Esophagus squamous epithelium (tissue), 5 donors: ENCODE measurements at places on chromosomes 6 and 20.

GRCh38 chr20:11906626-11907480 is 10.8 kb upstream of the BTBD3 start:
- DNase-seq: no peak

DNA sequence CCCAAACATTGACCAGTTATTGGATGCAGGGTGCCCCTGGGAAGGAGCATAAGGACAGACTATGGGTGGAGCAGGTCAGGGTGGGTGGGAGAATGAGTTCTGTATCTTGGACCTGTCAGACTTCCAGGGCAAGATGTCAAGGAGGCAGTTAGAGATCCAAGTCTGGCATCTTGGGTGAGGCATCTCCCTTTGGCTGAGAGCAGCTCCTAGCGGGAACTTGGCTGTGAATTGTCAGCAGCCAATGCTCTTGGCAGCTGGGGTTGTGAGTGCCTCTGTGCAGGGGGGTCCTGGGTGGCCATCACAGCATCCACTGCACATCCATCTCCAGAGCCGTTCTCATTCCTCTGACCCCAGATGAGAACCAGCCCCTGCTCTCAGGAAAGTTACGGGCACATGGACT is 117.0 kb upstream of the MYL9 start:
- no peak for DNase-seq

DNA sequence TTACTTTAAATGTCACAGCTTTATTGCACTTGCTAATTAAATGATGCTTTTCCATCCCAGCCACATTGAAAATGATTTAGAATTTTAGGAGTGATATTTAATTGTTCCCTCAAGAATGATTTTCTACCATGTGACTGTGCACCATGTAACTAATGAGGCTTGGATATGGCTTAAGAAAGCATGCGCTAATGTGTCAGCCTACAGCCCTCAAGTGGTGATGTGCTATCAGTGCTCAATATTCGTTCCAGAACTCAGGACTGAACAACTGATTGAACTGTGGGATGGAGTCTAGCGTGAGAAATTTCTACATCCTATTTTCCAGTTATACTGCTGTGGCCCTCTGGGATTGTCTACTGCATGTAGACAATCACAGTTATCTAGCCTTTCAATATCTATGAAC is 71.5 kb downstream of the PKIB start:
- DNase-seq: no peak

DNA sequence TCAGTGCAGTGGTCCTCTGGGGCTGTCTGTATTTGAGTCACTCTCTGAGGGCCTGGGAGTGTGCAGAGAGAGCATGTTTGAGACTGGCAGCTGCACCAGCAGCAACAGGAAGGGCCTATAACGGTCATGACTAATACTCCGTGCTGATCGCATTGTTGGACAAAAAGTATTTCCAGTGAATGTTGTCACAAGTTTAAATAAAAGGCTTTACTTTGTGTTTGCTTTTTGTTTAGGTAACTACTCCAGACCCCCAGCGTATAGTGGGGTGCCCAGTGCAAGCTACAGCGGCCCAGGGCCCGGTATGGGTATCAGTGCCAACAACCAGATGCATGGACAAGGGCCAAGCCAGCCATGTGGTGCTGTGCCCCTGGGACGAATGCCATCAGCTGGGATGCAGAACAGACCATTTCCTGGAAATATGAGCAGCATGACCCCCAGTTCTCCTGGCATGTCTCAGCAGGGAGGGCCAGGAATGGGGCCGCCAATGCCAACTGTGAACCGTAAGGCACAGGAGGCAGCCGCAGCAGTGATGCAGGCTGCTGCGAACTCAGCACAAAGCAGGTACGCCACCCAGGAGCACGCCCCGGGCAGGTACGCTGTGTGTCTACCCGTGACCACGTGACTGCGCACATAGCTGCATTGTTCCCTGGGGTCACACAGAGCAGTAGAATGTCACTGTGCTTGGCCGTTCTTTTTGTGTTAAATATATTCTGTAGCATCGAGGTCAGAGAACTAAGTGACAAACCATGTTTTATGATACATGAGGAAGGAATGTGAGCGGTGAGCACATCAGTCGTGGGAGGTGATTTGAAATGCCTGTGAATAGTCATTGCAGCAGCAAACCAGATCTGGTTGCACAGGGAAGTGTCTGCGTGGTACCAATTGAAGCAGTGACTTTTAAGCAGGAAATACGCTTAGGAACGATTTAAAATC is 174.7 kb downstream of the TMEM242 start:
- no peak for DNase-seq

- DNase-seq: no peak
Measured at GRCh38 chr6:143934867-143935266, 70.6 kb downstream of the ZC2HC1B start.

- DNase-seq: no peak
Measured at GRCh38 chr6:133555685-133556084, 314.5 kb downstream of the EYA4 start.

GRCh38 chr20:34328928-34329677 is 25.9 kb upstream of the AHCY start:
- DNase-seq: no peak

GRCh38 chr6:151627689-151628444 is 134.1 kb downstream of the CCDC170 start:
- DNase-seq: no peak

DNA sequence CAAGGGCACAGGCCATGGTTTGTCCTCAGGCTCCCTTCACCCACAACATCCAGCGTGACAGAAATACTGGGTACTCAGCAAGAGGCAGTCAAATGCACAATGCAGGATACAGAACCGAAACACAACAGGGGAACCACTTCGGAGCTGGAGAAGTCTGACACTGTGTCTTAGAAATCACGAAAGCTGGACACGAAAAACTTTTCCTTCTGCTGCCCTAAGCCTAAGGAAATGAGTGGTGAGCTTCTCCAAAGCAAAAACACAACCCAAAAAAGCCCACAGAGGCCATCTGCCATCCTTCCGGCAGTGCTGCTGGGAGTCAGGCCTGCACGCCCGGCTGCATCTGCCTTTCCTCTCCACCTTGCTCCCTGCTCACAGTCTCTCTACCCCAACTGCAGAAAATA is 106.3 kb downstream of the SLC23A2 start:
- no peak for DNase-seq

DNA sequence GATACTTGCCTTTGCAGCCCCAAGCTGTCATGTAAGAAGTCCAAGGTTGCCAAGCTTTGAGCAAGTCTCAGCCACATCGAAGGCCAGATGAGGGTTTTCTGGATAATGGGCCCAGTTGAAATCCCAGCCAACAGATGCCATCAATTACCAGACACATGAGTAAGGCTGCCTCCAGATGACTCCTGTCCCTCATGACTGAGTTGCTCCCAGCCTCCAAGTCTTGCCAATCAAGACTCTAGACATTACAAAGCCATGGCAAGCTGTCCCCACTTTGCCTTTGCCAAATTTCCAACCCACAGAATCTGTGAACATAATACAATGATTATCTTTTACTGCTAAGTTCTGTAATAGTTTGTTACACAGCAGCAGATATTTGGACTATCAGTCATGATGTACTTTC is 76.8 kb upstream of the ARMC2 start:
- DNase-seq: no peak

DNA sequence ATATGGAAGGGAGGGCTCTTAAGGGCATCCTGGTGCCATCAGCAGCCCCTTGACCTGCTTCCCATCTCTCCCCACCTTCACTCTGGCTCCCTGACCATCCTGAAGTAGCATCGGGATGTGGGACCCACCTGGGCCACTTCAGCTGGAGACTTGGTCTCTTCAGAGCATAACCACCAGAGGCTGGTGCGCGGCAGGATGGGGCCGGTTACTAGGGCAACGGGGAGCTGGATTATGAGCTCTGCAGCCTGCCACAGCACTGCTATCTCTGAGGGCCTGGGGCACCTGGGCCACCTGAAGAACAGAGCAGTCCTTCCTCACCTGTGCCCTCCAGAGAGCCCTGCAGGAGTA is 79.7 kb downstream of the SYNJ2 start:
- no peak for DNase-seq

DNA sequence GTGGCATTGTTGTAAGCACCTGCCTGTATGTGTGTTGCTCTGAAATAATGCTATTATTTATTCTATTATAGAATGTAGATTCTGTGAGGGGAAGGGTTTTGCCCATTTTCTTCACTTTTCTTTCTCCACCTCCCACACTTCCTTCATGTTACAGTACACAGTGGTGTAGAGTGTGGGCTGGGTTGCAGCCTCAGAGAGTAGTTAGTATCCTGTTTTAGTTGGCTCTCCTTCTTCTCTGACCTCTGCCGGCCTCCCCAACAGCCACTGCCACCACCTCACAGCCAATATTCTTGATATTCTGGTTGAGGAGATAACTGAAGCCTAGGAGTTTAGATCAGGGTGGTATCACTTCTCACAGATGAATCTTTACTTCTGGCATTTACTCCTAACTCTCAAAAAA is 143.4 kb downstream of the BCKDHB start:
- no peak for DNase-seq

DNA sequence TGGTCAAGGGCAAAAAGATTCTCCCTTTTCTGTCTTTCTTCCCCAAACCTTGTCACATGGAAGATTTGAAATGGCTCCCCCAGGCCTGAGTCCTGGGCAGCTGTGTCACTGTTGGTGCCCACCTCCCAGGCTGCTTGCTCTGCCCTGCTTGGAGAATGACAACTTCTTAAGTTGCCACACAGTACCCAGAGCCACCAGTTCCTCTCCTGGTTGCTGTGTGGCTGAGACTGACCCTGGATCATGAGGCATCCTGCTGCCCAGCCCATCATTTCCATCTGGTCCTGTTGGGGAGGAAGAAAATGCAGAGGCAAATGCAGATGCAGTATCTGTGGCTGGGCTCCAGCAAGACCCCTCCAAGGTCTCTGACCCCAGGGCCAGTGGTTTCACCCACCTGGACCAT is 113.7 kb downstream of the PHACTR3 start:
- DNase-seq: no peak

DNA sequence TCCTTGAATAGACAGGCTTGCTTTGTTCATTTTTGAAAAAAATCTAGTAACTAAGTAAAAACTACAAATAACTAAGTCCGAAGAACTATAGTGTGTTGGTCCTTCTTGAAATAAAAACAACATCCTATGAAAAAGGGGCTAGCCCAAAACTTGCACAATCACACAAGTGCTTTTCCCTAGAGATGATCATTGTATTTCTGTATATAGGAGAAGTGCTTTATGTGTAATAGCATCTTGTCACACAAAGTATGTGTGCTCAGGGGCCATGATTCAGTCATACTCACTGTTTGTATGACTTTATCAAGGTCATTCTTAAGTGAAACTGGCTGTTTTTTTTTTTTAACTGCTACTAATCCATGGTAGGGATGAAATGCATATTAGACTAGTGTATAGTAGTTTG is 179.8 kb downstream of the DTNBP1 start:
- DNase-seq: no peak

DNA sequence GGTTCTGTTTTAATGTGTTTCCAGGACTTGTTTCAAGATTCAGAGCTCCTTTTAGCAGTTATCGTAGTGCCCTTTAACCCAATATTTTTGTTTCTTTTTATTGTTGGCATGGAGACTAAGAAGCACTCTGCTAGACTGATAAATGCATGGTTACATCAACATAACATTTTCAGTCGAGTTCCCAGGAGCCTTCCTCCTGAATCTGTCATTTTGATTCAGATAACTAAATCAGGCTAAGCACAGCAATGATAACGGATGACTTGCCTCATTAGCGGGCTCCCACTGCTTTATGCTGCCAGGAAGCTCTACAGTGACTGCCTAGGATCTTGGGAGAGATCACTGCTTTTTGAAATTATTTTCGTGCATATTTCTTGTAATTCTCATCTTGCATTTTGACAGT is 772.8 kb upstream of the GJE1 start:
- no peak for DNase-seq
